Astrocyte (in vitro differentiated cells and primary cell): ENCODE measurements at places on chromosomes 7 and 10.

GRCh38 chr10:50316695-50317648 lies 65.7 kb upstream of the ASAH2 start:
- DNase-seq = peak; percentile 23

GRCh38 chr10:106900016-106900652 lies 264.4 kb downstream of the SORCS1 start:
- DNase-seq = no peak

GRCh38 chr7:27155816-27156507 lies 513 bp downstream of the HOXA7 start:
- no peak for DNase-seq

DNA sequence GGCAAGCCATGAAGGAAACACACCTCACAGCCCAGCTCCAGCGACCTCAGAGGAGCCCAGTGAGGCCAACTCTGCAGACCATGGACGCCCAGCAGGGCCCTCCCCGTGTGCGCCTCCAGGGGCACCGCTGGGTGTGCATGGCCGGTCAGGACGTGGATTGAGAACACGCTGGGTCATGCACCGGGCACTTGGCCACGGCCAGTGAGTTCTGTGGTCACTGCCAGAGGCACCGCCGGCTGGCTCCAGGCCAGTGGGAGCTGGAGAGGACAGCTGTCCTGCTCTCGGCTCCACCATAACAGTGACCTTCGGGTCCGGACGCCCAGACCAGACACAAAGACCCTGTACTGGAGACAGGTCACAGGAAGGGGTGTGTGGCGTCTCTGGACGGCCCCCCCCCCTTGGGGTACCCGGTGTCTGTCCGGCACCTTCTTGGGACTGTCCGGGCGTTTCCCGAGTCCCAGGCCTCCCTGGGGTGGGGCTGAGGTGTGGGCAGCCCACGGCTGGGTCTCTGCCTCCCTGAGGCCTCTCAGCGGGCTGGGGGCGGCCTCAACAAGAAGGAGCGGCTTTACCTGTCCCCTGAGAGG lies 50.4 kb upstream of the NKX6-2 start:
- DNase-seq = no peak

DNA sequence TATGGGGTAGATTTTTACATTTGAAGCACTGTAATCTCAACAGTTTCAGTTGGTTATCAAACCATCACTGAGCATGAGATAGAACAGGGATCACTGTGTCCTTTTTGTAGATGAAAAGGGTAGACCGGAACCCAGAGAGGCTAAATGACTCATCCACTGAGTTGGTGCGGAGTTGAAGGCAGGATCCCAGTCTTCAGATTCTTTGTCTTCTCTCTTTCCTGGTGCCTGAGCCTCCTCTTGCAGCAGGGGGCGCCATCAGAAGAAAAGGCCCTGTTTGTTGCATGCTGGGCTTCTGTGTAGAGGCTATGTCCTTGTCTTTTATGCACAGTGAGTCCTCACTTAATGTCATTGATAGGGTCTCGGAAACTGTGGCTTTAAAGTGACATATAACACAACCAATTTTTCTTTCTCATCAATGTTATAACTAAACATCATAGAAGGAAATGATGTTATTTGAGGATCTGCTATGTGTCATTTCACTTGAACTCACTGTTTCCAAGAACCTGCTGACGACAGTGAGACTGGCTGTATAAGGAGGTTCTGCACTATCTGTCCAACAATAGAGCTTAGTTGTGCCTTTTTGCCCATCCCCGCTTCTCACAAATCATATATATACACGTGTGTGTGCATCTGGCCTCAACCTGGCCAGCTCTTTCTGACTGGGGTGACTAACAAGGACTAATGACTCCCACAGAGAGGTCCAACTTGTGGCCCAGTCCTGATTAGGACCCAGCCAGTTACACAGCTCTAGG lies 14.3 kb downstream of the ZNF282 start:
- DNase-seq = peak; percentile 49

GRCh38 chr10:132361581-132362101 lies 29.6 kb downstream of the LRRC27 start:
- no peak for DNase-seq

DNA sequence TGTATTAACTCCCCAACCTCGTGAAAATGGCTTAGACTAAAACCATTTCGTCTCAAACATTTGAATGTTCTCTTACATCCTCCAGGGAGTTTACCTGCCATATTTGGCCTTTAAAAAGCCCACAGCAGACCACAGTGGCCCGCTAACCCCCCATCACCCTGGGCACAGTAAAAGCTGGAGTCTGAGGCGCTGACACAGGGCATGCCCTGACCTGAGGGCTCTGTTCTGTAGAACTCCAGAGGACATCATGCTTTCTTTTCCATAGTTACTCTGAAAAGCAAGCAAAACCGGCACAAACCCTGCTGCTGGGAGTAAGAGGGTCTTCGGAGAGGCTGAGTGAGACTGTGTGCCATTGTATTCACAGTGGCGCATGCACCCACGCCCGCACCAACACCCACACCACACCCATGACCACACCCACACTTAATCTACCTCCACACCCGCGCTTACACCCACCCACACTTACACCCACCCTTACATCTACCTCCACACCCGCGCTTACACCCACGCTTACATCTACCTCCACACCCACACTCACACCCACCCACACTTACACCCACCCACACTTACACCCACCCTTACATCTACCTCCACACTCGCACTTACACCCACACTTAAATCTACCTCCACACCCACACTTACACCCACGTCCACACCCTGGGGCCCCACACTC lies 32.1 kb downstream of the LRRC27 start:
- peak; percentile 71 for DNase-seq

- DNase-seq = no peak
Observed at GRCh38 chr7:92282930-92283329, 37.2 kb downstream of the ANKIB1 start.

DNA sequence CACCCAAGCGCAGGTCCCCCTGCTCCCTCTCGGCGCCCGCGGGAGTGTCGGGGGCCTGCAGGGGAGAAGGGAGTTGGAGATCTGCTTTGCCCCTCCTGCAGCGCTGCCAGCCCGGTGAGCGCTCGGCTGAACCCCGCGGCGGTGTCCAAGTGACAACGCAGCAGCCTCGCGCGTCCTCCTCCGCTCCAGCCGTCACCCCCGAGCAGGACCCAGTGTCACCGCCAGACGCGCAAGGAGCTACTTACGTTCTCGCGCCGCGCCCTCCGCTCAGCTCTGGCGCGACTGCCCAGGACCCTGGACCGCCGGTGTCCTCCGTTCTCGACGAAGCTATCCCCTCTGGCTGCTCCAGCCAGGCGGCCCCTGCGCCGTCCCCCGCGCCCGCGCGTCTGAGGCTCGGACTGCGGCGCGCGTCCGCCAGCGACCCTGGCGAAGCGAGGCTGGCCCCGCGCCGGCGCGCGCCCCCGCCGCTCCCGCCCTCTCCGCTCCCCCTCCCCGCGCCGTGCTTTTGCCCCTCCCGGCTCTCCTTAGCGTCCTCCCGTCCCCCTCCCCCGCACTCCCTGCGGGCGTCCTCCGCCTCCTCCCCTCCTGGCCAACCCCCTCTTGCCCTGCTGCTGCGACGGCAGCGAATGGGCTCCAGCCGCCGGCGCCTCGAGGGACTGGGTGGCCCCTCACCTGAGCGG lies at the start of gene NRCAM:
Gene NRCAM (minus strand): TSS at position 439 of the 680 bp plus-strand sequence. CDS start 216,372 bp downstream, outside the sequence.
- peak; percentile 44 for DNase-seq

DNA sequence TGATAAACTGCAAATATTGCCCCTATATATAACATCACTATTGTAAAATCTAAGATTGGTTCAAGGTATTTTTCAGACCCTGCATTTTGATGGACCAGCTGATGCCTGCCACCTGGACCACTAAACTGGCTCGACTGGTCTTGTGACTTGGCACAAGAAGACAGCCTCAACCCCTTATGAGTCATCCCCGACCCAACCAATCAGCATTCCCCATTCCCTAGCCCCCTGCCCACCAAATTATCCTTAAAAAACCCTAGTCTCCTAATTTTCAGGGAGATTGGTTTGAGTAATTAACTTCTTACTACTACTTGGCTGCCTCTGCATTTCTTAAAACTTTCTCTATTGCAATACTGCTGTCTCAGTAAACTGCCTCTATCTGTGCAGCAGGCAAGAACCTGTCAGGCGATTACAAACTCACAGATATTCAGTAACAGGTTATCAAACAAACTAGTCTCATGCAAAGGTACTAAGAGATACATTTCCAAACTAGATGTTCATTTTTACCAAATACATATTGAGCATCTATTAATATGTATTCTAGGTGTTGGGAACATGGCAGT lies 5.5 kb downstream of the CCDC186 start:
- no peak for DNase-seq

DNA sequence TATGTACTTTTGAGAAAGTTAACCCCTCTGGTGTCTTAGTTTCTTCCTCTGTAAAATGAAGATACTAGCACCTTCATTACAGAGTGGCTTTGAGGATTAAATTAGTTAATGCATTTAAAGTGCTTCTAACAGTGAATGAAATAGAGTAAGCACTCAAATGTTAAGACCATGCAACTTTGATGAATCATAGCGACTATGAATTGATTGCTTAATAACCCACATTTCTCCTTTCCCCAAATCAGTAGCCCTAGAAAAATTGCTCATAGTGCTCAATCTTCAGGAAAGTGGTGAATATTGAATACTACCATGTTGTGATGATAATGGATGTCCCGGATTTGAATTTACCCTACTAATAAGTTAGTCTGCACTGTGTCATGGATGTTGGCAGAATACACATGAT lies 48.1 kb downstream of the CD36 start:
- DNase-seq = no peak

DNA sequence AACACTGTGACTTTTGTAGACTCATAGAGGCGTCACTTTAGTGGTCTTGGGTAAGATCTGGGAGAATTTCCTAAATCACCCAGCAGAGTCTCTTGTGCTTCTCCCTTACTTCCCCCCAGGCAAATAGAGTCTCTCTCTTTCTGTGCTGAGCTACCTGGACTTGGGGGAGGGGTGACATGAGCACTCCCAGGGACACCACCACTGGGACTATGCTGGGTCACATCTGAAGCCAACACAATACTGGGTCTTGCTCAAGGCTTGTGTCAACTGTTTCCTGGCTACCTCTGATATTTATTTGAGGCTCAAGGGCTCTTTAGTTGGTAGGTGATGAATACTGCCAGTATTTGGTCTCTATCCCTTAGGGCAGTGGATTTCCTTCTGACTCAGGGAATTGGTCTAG lies 214.6 kb upstream of the TPK1 start:
- DNase-seq = no peak

GRCh38 chr10:131556897-131557495 lies 245.5 kb upstream of the TCERG1L start:
- DNase-seq = no peak

- no peak for DNase-seq
Observed at GRCh38 chr10:45373003-45373575, 927 bp upstream of the ALOX5 start.

DNA sequence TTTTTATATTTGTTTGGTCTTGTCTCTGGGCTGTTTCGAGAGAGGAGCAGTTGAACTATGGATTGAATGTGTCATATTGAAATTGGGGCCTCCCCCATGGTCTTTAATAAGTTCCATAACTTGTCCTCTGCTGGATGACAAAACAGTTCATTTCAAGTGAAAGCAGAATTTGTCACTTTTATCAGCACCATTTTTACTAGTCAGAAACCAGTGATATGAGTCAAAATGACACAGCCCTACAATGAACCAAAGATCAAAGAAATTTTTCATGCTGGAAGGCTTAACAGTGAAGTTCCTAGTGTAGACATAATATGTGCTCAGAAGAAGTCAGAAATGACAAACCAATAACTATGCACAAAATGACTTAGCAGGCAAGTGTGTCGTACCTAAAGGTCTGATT lies 133.6 kb upstream of the VWC2 start:
- DNase-seq = no peak

DNA sequence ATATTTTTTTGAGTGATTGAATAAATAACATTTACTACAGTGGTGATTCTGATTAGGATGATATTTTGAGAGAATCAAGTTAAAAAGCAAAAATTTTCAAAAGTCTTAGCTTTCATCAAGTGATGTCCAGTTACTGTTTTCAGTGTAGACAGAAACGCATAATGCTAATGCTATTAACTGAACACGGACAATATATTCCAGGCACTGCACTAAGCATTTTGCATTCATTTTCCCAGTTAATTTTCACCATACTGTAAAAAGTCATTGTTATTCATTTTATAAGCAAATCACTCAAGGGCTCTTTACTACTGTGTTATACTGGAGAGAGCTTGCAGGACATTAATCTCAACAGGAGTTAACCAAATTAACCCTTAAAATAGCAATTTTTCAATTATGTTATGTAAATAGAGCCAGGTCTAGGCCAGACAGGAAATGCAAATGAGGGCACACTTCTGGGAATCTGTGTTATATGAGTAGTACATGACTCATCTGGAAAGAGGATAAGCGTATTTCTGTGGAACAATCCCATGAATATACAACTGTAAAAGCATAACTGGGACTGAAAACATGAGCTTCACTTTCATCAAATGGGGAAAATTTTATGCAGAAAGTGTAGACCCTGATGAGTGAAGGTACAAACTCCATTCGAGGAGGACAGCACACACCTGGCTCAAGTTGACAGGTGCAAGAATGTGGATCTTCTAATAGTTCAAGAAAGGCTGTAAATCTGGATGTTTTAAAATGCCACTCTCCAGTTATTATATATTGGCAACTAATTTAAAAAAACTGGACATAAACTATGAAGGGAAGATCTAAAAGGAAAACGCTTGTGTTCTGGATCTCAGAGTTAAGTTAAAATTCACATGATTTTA lies 75.4 kb downstream of the ANK3 start:
- DNase-seq = peak; percentile 80
